ENCODE measurements at places on chromosomes 2 and 18.

DNA sequence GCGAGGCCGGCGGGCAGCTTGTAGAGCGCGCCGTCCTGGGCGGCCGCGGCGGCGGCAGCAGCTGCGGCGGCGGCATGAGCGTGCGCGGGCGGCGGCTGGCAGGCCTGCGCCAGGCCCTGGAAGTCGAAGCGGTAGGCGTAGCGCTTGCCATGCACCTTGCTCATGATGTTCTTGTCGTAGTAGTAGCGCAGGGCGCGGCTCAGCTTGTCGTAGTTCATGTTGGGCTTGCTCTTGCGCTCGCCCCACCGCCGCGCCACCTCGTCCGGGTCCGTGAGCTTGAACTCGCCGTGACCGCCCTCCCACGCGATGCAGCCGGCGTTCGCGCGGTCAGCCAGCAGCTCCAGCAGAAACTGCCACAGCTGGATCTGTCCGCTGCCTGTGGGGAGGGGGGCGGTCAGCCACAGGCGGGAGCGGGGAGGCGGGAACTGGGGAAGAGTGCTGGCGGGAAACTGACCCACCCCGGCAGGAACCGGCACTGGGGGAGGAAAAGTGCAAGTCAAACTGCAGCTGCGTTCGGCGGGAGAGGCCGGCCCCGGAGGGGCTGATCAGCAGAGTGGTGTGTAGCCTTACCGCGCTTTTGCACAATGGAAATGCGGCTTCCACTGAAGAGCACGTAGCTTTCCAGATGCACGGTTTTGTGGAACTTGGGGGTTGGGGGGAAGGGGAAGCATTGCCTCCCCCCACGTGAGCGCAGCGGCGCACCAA is 3.0 kb downstream of the FEV start:
- DNase-seq: no peak

- no peak for DNase-seq
Observed at GRCh38 chr2:175631245-175631623, 370.8 kb downstream of the LNPK start.

DNA sequence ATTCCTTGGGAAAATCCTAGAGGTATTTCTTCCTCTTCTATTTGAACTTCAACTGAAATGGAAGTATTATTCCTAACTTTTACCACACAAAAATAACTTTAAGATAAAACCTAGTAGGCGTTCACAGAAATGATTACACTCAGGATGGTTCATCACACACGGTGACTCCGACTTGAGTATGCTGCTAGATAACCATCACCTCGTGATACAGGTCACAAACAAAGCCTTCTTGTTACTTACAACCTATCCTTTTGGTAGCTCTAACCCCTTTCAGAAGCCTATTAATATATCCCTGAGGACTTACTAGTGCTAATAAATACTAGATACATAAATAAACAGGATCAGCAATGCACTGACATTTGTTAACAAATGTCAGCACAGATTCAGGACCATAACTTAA is 101.0 kb upstream of the DNER start:
- DNase-seq: no peak

DNA sequence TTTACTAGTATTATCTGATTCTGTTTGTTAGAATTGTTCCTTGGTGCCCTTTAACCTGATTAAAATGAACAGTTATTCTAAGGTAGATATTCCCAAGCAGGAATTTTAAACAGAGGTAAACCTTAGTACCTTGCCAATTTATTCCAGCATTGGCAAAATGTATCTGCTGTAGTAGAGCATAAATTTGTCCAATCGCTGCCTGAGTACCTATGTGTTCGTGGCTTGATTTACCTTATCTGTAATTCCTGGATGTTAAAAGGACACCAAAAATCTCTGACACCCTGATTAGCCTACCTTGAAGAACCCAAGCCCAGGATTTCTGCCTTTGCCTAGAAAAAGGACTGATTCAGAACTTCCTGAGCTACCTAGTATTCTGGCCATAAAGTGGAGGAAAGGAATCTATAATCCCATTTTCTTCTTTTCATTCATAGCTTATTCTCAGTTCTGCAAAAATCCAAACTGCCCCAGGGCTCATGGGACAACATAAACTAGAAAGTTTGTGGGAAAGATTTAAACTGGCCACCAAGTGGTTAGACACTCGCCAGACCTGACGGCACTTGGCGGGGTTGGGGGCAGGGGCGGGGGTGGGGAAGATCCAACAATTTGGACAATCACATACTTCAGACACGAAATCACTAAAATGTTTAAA is 16.2 kb upstream of the ZCCHC2 start:
- DNase-seq: no peak

- peak; percentile 47 for DNase-seq
Observed at GRCh38 chr18:46174342-46175041, 70.3 kb downstream of the HAUS1 start.

DNA sequence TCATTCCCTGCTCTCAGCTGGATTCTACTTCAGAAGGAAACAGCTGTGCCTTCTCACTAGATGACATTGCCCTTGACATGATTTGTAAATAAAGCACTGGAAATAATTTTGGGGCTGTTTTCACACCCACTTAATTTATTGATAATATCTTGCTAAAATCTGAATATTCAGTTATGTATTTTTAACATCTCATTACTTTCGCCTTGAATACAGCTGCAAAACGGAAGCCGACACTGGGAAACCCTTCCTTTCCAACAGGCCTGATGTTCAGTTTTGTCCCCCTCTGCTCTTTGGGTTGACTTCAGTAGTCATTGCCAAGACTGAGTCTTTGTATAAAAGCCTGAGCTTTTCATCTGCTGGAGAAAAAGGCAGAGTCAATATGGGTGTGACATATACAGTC is 82.7 kb downstream of the DOCK10 start:
- no peak for DNase-seq

DNA sequence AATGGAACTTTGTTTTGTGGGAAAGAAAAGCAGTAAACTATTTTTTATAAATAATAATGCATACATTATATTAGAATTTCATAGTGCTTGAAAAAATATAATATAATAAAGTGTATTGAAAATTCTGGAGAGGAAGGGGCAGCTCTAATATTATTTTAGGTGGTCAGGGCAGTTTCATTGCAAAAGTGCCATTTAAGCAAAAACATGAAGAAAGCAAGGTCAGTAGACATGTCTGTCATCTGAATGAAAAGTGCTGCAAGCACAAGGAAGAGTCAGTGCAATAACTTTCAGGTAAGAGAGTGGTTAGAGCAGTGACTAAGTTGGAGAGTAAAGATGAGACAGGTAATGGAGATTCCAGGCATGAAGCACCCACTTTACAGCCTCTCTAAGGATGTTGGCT is 435.6 kb upstream of the REG3G start:
- DNase-seq: no peak

DNA sequence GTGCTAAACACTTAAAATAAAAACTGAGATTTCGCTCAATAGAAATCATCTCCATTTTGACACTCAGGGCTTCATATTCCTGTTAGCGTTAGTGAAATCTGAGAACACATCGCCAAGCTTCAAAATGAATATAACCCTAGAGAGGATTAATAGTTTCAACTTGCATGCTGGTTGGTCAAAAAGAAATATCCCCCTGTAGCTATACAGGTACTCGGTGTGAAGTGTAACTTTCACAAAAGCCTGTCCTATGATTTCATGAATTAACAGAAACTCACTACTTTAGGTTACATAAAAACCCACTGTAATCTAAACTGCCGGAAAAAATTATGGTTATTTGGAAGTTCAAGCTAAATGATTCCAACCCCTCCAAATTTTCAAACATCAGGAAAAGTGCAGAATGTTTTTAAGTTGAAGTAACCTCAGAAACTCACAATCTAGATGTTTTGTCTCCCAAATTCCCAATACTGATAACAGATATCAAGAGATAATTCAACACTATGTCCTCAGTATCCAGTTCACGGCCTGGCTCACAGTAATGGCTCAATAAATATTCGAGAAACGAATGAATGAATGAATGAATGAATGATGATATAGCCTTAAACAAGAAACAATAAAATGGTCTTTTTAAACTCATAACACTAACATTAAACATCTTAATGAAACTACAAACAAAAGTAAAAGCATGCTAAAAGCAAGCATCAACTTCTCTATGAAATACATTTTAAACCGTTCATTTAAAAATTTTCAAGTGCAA is 2.5 kb downstream of the TLK1 start:
- DNase-seq: no peak

DNA sequence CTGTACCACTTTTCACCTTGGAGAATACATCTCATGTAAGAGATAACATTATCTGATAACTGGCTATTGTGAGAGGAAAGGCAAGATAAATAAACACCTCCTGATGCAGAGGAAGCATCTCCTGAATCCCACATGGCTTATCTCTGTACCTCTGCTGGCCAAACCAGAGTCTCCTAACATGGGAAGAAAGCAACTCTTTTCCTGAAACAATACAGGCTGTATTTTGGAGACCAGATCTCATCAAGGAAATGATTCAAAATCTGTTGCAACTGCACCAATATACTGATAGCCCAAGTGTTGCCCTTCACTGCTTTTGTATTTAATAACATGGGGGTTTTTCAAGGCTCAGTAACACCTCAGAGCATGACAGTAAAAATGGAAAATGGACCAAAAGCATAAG is 106.9 kb downstream of the MREG start:
- DNase-seq: no peak

DNA sequence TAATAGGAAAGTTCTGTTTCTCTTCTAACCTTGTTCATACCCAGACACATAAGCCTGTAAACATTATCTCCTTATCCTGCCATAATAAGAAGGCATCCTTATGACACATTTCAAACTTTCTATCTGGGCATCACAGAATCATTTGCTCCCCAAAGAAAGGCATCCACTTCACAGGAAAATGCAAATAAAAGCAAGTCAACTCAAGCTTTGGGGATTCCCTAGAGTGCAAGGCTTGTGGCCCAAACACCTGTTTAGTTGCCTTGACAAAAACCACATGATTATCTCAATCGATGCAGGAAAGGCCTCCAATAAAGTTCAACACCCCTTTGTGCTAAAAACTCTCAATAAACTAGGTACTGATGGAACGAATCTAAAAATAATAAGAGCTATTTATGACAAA is 195.7 kb upstream of the GALNT5 start:
- no peak for DNase-seq

DNA sequence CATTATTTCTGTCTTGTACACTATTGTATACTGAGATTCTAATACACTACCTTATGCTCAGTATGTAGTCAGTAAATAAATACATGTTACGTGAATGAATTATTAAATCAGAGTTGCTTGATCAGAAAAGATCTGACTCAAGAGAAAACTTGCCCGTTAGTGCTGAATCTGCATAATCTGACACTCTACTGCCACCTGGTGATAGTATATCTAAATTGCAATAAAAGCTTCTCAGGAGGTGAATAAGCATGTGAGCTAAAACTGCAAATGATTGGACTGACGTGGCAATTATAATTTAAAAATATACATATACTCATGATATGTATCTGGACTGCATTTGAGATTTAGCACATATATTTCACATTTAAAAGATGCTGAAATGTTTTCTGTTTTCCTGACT is 70.4 kb downstream of the KIAA1328 start:
- peak; percentile 43 for DNase-seq

DNA sequence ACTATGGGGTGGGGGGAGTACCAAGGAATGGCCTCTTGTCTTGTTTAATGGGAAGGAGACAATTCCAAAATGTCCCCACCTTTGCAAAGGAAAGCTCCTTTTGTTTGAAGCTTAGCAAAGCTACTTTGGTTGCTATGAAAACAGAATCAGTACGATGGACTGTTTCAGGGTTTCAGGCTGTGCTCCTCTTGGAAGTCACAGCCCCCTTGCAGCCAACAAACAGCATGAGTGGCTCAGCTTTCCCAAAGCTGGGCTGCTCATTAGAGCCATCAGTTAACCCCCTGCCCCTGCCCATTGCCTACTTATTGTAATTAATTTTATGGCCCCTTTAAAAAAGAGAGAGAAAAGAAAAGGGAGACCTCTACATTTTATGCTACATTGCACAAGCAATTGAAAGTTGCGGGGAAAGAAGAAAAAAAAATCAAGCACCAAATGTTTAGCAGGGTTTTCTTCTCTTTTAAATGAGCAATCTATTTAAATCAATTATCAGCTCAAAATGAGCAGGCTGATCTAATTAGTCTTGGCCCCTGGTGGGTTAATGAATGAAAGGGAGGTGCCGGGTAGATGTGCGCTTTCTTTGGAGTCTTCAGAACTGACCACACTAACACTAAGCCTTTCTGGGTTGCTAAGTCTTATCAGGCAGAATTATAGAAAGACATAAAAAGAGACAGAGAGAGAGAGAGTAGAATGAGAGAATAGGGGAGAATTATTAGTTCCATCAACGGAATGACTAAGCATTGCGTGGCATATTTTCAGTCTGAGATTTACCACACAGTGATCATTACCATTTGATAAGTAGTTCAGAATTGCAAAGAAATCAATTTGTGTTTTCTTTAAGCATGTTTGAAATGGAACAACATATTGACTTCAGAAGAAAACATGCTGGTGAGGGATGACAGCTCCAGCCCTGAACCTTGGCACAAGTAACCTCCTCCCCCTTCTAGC is 284.9 kb downstream of the INSIG2 start:
- DNase-seq: no peak

DNA sequence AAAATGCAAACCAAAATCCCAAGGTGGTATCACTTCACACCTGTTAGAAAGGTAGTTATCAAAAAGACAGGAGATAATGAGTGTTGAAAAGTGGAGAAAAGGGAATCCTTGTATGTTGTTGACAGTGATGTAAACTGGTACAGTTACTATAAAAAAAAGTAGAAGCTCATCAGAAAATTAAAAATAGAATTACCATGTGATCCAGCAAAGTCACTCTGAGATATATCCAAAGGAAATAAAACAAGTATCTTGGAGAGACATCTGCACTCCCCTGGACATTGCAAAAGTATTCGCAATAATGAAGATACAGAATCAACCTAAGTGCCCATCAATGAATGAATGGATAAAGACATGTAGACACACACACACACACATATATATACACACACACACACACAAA is 208.3 kb upstream of the PIEZO2 start:
- no peak for DNase-seq

- peak; percentile 46 for DNase-seq
Observed at GRCh38 chr2:86368161-86368824, 30.9 kb upstream of the REEP1 start.

DNA sequence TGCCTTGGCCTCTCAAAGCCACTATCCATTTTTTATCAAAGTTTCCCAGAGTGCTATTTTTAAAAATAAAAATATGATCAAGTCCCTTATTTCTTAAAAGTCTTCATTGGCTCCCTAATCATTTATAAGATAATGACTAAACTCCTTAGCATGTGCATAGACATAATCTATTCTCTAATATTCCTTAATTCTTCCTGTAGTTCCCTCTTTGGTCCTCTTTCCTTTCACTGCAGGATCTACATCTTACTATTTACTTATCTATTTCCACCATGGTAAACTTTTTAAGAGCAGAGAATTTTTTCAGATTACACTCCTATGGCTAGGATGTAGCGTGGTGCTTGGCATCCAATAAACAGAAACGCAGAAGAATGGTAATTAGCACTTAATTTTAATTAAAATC is 19.0 kb downstream of the IDH1 start:
- DNase-seq: no peak

- DNase-seq: no peak
Observed at GRCh38 chr2:72415241-72415661, 267.6 kb upstream of the CYP26B1 start.

GRCh38 chr2:178943745-178944144 is 106.2 kb downstream of the CCDC141 start:
- no peak for DNase-seq

All from inflammatory macrophage (primary cell).